ENCODE measurements at places on chromosomes 4 and X. TPM values are rescaled to one million over a fixed set of nuclear protein-coding genes. Genes with fewer than 3 reads are reported as not detected.
A peak's percentile ranks its signal among the peaks of the same experiment; 100 is the strongest.

Gene ADH4
- total RNA-seq = not detected

DNA sequence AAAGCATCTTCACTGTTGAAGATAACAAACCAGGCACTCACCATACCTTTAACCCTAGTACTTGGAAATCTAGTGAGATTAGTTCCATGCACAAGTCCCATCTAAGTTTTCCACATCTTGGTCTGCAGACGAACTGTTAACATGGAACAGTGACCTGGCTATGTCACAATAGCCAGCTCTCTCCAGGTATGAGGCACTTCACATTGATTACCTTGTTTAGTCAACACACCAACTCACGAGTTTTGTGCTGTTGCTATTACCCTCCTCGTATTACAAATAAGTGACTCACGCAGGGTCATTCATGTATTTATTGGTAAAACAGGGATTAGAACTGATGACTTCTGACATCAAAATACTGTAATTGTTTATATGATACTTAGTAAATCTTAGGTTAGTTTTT lies 36.4 kb upstream of the FRAS1 start:
- DNase-seq = no peak

Gene WWC2
- 53.5 TPM for total RNA-seq

DNA sequence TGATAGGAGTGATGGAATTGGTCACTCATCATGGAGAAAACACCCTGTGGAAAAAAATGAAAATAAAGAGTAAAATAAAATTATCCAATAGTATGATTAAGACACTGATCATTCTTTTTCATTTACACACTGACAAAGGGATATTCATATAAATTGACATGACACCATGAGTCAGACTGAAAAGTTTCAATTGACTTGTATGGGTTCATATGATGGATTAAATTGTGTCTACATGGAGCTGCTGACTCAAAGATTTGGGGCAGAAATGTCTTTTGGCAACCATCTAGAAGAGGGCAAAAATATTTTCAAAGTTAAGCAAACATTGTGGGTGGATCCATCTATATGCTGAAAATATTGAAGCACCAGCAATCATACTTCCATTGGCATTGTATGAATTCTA lies 153.4 kb upstream of the PPP3CA start:
- no peak for DNase-seq

- no peak for DNase-seq
Measured at GRCh38 chr4:173195109-173195508, 26.5 kb downstream of the GALNT7 start.

Gene KLHL8
- total RNA-seq = 11.5 TPM

- no peak for DNase-seq
Measured at GRCh38 chr4:169404960-169405359, 134.2 kb upstream of the SH3RF1 start.

- DNase-seq = no peak
Measured at GRCh38 chrX:120358737-120359456, 3.0 kb upstream of the ATP1B4 start.

DNA sequence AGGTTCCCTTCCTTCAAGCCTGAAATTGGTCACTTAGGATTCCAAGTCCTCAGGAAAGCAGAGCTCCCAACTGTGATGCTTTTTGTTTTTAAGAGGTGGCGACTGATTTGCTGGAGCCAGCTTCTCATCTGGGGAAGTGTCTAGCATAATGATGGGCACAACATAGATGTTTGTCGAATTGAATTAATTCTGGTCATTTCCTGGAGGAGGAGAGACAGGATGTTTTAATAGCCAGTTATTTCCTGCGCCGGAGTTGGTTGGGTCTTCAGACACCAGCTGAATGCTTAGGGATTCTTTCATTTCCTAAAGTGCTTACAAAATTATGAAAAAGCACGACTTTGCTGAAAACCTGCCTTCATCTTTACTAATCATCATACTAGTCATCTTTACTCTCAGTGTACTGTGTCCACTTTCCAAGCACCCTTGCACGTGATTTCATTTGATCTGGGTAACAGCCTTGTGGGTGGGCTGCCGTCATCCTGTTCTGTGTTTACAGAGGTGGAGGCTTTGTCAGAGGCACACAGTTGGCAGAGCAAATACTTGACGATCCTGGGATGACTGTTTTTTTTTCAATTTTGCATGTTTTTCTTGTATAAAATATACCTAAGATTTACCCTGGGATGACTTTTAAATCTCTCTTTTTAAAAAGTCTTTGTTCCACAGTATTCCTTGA lies 49.5 kb downstream of the RGS12 start:
- peak; percentile 81 for DNase-seq
